Breast epithelium (tissue), 4 donors: ENCODE measurements at places on chromosomes 2 and 18.

- H3K36me3 ChIP-seq, result no peaks in the 10 kb centered on the region
- H3K4me1 ChIP-seq, result no peaks in the 10 kb centered on the region
- no peak overlapping the region for H3K27ac ChIP-seq
- H3K27me3 ChIP-seq, result no peaks in the 10 kb centered on the region
Measured at GRCh38 chr2:175734686-175735085, 267.4 kb downstream of the LNPK start.

DNA sequence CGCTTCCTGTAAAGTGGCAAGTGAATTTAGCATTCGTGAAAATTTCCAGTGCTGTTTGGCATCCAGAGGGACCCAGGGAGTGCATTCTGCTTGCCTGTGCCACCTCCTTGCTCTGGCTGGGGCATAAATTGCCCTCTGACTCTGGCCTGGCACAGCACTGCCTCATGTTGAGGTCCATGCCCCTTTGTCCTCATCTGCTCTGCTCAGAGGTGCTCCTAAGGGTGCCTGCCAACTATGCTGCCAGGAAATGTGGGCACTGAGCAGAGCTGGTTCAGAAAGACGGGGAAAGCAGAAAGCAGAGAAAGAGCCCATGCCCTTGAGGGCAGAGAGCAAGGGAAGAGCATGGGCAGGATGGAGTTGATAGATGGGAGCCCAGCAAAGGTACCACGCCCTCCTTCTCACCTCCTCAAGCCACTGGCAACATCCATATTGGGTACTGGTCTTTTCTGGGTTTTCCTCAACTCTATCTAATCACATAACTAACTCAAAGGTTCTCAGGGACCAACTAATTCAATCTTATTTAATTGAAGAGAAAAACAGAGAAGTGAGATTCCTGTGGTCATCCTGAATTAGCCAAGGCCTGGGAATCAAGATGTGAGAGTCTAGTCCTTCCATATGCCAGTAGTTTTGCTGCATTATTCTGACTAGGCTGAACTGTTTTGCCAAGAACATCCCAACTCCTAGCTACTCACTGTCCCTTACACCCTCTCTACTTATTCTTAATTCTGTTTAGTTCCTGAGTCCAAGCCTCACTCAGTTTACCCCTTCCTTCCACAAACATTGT lies 441.5 kb upstream of the TNP1 start:
- no peaks in the 10 kb centered on the region for H3K4me1 ChIP-seq
- no peaks in the 10 kb centered on the region for H3K36me3 ChIP-seq

DNA sequence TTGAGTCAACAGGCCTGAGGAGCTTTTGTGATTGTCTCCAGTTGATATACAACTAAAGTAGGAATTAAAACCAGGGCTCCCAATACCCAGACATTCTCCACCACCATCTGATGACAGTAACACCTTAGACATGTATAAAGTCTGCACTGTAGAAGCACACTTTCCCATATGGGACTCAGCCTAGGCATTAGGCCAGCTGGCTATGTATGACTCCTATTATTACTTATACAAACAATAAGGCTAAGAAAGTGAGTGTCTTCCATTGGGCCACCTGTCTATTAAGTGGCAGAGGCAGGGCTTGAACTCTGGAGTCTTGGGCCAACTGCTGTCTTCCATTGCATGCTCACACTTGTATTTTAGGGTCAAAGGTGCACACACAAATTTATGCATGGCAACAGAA lies 32.1 kb upstream of the COLEC12 start:
- no peaks in the 10 kb centered on the region for H3K4me1 ChIP-seq
- H3K4me3 ChIP-seq, result no peak overlapping the region
- DNase-seq, result no peak
- H3K27ac ChIP-seq, result no peak overlapping the region
- no peaks in the 10 kb centered on the region for H3K36me3 ChIP-seq

- H3K27ac ChIP-seq, result no peak overlapping the region
- no peaks in the 10 kb centered on the region for H3K4me1 ChIP-seq
- no peaks in the 10 kb centered on the region for H3K27me3 ChIP-seq
Measured at GRCh38 chr2:39730276-39730675, 48.8 kb downstream of the THUMPD2 start.

DNA sequence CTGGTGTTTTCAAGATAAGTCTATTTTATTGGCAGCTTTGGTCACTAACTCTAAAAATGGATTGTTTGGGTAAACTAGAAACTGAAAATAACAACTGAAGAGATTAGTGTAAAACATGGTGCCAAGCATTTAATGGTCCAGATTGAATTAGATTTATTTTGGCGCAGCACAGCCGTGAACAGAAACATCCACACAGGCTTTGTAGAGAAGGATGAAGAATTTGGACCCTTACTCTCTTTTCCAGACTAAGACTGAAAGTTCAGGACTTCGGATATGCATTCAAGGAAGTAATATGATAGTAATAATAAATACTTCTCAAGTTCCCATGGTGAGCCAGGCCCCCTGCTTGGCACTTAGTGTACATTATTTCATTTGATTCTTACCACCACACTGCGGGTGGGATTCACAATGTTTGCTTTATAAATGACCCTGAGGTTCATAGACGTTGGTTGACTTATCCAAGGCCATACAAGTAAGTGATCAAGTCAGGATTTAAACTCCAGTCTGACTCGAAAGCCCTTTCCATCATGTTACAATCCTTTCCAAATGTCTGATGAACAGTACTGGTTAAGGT lies 54.2 kb upstream of the ITGB6 start:
- DNase-seq, result no peak
- no peaks in the 10 kb centered on the region for H3K4me1 ChIP-seq
- H3K36me3 ChIP-seq, result no peaks in the 10 kb centered on the region
- no peak overlapping the region for H3K27ac ChIP-seq
- H3K4me3 ChIP-seq, result no peak overlapping the region
- no peaks in the 10 kb centered on the region for H3K27me3 ChIP-seq

DNA sequence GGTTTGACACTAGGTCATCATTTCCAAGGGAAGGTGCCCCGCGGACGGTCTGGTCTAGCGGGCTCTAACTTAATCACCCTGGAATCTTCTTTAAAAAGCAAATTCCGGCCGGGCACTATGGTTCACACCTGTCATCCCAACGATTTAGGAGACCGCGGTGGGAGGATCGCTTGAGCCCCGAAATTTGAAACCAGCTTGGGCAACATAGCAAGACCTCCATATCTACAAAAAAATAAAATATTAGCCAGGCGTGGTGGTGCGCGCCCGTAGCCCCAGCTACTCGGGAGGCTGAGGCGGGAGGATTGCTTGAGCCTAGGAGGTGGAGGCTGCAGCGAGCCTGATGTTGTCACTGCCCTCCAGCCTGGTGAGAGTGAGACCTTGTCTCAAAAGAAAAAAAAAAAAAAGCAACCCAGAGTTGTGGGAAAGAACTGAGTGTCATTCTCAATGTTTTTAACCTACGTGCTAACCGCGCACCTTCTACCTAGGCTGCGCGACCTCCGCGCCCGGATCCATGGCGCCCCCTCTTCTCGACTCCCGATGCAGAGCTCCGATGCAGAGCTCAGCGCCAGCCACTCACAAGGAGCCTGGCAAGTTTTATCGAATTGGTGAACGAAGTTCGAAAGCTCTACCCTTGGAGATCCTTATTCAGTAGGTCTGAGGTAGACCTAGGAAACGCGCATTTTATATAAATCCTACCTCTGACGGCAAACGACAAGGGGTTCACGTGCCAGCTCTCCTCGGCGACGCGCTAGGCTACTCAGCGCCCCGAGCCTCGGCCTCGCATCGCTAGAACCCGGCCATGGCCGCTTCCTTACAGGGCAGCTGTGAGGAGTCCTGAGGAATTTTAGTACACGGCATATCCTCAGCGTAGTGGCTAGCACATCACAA lies 888 bp upstream of the TWSG1 start:
- H3K27me3 ChIP-seq, result no peaks in the 10 kb centered on the region
- H3K4me3 ChIP-seq, result peak overlapping the region; percentile 84
- H3K4me1 ChIP-seq, result no peaks in the 10 kb centered on the region
- H3K27ac ChIP-seq, result peak overlapping the region; percentile 84
